ENCODE measurements at places on chromosomes 2 and 18.
A peak's percentile ranks its signal among the peaks of the same experiment; 100 is the strongest.

- DNase-seq = no peak
Observed at GRCh38 chr2:203463266-203463678, 71.8 kb downstream of the RAPH1 start.

DNA sequence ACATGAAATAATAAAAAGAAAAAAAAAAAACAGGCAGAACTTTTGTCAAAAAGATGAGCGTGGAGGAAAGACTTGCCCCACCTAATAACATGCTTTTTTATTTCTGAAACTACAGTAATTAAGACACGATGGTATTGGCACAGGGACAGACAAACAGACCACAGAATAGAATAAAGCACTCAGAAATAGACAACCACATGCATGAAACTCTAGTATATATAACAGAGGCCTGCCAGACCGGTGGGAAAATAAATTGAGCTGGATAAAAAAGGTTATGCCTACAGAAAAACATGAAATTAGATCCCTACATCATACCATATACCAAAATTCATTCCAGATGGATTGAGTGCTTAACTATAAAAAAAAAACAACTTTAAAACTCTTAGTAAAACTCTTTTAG lies 163.1 kb downstream of the NRP2 start:
- DNase-seq = no peak

- no peak for DNase-seq
Observed at GRCh38 chr2:168819050-168819715, 16.7 kb downstream of the NOSTRIN start.

- DNase-seq = peak; percentile 31
Observed at GRCh38 chr2:171159372-171160118, 1.1 kb downstream of the TLK1 start.

DNA sequence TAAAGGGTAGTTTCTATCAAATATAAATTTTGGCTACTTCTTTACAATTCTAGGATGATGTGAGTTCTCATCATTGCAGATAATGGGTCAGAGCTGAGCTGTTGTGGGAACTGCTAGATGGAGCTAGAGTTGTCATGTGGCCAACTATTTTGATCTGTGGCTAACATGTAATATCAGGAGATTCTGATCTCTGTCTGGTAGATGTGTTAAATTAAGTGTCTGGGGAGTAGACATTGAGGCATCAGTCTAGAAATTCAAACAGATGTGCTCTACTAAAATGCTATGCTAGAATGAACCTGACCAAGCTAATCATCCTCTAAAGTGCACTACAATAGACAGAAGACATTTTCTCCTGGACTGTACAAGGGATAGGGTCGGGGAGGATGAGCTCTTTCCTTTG lies 30.3 kb upstream of the DARS1 start:
- no peak for DNase-seq

DNA sequence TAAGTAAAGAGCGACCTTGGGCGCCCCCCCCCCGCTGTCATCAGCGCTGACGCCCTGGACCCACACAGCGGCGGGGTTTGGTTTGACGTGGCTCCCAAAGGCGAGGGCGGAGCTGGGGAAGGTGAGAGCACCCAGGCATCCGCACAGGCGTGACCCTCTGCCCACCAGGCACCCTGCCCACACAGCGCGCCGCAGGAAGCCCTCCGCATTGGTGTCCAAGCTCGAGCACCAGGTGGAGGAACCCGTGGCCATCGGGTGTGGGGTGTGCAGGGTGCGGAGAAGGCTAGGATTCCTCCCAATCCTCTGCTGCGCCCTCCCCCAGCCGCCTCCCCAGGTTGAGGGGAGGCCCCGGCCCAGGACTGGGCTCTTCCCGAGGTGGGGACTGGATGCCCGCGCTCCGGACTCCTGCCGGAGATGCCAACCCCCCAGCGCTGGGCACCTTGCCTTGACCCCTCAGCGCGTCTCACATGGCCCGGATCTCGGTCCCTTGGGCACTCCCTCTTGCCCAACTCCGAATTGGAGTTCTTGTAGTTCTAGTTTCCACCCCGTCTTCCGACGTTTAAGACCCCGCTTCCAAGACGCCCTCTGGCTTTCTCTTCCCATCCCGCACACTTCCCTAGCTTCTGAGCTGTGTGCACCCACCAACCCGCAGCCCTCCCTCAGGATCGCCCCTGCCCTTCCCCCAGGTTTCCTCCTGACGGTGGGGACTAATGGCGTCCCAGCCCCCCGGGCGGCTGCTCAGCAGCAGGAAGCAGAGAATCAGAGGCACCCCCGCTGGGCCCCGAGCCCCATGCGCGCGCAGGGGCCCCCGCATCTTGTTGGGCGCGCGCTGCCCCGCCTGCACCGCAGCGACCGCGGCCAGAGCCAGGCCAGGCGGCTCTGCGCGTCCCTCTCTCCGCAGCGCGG lies 25.9 kb upstream of the RESP18 start:
- DNase-seq = no peak

- DNase-seq = no peak
Observed at GRCh38 chr2:126703311-126703710, 47.4 kb downstream of the GYPC start.

- DNase-seq = no peak
Observed at GRCh38 chr2:195686564-195686963, 29.5 kb downstream of the SLC39A10 start.

DNA sequence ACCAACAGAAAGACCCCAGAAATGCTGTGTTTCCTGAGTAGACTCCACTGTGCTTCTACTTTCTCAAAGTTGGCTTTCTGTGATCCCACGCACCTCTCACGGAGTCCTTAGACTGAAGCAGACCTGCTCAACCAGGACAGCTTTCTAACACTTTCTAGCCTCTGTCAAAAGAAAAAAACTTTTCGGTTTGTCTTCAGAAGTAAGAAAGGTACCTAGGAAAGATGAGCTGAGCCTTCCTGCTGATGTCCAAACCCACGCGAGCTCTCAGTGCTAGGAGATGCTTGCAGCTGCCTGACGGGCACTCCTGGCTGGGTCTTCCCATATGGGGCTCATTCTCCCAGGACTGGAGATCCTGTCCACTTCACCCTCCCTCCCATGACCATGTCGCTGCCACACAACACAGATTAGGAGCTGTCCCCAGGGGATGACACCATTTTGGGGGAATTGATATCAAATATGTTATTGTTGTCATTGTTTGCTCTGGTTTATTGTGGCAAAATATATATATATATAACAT lies 49.2 kb upstream of the DAPL1 start:
- no peak for DNase-seq

DNA sequence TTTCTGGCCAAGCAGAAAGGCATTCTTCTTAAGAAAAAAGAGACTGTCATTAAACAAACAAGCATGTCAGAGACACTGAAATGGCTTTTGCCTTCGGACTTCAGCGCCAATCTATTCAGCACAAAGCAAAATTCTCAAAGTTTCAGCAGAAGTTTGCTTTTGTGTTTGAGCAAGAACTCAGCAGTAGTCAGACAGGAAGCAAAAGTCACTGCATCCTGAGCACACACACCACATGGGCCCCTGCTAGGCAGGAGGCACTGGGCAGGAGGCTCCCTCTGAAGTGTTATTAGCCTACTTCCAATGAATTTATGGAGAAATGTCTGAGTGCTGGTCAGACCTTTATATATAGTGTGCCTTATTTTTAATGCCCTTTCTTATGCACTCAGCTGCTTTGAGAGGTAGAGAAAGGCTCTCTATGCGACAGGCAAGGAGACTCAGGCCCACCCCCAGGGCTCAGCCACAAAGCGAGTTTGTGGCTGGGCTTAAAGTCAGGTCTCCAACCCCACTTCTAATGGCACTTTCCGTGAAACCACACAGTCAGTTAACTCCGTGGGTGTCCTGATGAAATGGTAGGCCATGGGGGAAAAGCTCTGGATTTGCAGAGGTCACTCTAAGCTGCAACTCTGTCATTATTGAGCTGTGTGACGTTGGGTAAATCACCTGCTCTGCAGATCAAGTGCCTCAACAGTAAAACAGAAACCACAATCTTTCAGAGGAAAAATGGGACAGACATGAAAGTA lies 161.0 kb upstream of the TMEM200C start:
- DNase-seq = no peak

- no peak for DNase-seq
Observed at GRCh38 chr2:38698467-38699003, 32.6 kb downstream of the GALM start.

DNA sequence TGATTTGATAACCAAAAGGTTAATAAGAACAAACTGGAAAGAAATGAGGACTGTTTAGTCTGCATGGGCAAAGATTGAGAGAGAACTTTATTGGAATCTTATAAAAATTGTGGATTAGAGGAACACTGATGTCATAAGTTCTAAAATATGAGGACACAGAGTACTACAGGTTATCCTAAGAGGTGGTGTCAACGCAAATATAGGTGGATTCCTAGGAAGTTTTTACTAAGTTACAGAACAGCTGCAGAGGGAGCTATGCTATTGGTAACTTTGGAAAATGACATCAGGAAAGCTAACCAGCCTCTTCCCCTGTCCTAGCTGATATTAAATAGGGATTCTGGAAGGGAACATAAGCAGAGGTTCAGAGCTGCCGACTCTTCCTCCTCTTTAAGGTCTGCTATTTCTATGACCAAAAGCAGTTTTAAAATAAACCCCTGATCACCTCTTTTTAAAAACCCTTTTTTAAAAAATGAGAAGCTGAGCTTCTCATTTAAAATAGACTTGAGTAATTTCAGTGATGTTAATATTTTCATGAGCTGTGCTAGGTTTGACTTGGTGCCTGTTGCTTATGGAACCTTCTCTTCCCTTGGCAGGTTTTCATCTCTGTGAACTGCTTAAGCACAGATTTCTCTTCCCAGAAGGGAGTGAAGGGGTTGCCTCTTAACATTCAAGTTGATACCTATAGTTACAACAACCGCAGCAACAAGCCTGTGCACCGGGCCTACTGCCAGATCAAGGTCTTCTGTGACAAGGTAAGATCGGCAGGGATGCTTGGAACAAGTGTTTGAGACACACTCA lies 34.2 kb downstream of the GRHL1 start:
- no peak for DNase-seq

DNA sequence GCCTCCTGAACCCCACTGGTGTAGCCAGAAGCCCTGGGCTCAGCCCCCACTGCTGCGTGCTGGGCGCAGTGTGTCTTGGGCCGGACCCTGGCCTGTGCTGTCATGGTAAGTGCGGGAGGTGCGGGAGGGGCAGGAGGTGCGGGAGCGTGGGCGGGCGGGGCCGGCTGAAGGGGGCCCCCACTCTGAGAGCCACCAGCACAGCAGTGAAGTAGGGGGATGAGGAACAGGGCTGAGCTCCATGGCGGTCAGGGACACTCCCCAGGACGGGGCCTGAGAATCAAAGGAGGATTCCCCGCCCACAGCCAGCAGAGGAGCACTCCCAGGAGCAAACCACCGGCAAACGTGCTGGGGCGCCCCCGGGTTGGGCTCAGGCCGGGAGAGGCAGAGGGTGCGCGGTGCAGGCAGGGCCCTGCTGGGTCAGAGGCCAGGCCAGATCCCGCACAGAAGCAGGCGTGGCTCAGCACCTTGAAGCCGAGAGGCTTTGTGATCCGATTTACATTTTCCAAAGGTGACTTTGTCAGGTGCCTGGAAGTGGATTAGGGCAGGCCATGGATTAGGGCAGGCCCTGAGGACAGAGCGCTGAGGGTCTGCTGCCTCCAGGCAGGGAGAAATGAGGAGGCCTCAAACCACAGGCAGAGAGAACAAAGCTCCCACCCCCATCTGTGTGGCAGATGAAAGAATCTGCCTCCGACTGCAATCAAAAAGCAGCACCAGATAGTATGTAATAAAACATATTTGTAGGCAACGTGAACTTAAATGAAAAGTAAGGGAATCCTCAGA lies 152.0 kb upstream of the RAB6C start:
- DNase-seq = no peak

DNA sequence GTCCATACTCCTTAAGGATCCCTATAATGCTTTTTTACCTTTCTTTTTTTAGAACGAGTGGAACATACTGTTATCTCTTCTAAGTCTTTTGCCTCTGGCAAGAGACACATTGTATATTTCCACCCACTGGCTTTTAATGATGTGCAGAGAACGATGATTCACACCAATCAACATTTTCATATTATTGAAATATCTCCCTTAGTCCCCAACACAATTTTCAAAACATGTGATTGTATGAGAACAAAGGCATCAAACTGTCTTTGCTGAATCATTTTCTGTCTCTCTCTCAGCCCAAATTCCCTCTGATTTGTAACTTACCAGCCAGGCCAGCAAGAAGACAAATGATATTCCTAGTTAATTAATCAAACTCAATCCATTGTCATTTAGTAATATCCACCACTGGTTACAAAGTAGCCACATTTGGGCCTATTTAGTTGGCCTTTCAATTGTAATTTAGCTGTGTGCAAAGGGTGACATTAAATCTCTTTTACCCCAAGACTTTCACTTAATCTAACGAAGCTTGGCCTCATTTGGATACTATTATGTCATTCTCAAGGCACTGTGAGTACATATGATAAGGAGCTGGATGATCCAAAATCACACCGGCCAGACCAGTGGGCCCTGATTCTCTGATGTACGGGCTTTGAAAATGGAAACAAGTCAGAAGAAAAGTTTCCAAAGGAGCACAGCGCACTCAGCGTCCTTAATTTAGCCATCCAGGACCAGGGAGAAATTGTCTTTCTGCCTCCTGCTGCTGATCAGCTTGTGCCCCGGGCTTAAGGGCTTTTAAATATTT lies 185.1 kb downstream of the SCG2 start:
- DNase-seq = no peak

- DNase-seq = no peak
Observed at GRCh38 chr2:189824694-189825396, 40.6 kb downstream of the PMS1 start.

- no peak for DNase-seq
Observed at GRCh38 chr2:157822993-157823392, 53.1 kb downstream of the ACVR1 start.

GRCh38 chr2:20132990-20133535 lies 81.6 kb upstream of the LAPTM4A start:
- DNase-seq = no peak

GRCh38 chr2:234977228-234977679 lies 25.4 kb downstream of the SH3BP4 start:
- DNase-seq = no peak

- no peak for DNase-seq
Observed at GRCh38 chr2:116754381-116755101, 1060.0 kb upstream of the DDX18 start.
